ENCODE measurements at places on chromosomes 3 and 15.

DNA sequence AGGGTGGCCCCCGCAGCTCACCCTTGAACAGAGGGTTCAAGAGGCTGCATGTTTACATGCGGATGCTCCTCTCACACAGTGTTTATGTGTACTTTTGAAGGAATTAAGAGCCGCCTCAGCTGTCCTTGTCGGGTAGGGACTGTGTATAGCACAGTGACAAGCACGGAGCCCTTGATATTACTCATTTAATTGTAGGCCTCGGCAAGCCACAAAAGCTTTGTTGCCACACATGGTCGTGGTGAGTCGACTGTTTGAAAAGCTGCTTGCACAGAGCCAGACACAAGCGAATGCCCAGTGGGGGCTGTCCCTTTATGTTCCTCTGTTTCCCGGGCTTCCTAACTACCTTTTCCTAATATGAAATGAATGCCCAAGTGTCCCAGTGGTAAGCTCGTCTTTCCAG is 4.5 kb downstream of the ESYT3 start:
- no peak for DNase-seq

- DNase-seq, result no peak
Measured at GRCh38 chr3:186732169-186732766, 15.1 kb downstream of the KNG1 start.

DNA sequence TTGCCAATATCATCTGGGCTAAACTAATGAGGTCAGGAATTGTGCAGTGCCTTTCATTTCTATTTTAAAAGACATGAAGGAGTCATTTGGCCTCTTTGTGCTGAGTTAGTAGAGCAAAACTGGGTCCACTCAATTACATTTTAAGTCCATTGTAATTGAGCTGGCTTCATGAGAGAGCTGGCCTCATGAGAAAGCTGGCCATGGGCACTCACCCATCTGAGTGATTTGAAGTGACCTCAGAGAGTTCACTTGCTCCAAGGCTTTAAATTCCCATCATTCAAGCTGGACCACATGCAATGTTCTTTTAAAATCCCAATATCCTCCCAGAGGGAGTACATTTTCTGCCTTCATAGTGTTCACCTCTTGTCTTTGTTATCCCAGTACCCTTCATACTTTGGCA is 335.9 kb upstream of the WNT5A start:
- DNase-seq, result no peak

- DNase-seq, result no peak
Measured at GRCh38 chr3:184563941-184564684, 2.5 kb downstream of the EPHB3 start.

DNA sequence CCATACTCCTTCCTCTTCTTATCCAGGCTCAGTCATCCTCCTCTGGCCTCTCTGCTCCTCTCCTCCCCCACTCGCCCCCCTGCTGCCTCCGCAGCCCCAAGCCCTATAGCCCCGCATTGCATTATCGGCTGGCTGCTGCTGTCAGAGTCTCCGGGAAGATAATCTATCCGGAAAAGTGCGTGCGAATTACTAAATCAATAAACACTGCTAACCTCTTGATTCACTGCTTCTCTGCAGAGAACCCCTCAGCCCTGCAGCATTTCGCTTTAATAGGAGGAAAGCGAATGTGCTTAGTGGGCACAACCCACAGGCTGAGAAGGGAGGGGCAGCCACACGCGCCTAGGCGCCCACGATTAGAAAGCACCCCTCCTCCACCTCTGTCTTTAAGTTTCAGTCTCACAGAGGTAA is 167.6 kb downstream of the ABHD5 start:
- DNase-seq, result no peak

DNA sequence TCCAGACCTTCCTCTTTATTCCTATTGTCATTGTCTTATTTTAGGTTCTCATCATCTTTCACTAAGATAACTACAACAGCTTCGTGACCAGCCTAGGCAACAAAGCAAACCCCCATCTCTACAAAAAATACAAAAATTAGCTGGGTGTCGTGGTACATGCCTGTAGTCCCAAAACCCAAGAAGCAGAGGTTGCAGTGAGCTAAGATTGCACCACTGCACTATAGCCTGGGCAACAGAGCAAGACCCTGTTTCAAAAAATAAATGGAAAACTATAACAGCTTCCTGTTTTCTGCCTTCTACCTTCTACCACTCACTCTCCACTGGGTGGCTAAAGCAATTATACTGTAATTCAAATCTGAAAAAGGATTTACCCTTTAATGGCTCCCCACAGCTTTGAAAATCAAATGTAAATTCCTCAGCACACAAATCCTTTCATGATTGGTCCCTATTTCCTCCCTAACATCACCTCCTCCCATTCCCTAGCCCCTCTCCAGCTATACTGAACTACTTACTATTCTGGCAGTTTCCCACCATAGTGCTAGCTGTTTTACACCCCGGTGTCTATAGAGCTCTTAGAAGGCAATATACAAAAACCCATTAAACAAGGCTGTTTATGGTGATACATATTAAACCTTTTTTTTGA is 33.4 kb downstream of the LRRFIP2 start:
- no peak for DNase-seq
